ENCODE measurements at places on chromosomes 16 and 17. TPM values are rescaled to one million over a fixed set of nuclear protein-coding genes. Genes with fewer than 3 reads are reported as not detected.

Gene FAM83G
- 25.5 TPM for total RNA-seq

Gene PRSS21
- not detected for total RNA-seq

DNA sequence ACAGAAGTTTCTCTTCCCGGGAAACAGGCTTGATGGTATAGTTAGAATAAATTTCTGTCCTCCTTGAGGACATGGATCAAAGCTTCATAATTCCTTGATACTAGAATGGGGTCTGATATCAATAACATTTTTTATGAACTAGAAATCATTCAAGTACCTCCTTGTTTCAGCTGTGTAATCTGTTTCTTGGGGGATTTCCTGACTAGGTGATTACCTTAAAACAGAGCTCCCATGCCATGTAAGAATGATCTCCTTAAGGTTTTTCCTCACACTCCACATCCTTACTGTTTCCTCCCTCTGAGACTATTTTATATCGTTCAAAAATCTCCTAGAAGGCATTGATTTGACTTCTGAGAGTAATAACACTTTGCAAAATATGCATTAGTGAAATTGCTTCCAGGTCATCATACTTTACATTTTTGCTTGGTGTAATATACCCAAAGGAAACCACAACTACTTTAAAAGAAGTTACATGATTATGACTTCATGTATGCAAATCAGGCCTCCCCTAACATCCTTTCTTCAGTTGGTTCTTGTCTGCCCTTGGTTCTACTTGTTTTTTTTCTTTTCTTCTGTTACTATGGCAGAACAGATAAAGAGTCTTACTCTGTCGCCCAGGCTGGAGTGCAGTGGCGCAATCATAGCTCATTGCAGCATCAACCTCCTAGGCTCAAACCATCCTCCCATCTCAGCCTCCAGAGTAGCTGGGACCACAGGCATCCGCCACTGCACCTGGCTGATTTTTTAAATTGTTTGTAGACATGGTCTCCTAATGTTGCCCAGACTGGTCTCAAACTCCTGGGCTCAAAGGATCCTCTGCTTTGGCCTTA lies 388.8 kb downstream of the ZFHX3 start:
- no peak for DNase-seq
- no peaks in the 10 kb centered on the region for H3K36me3 ChIP-seq
- no peaks in the 10 kb centered on the region for H3K27me3 ChIP-seq
- no peak overlapping the region for H3K4me3 ChIP-seq
- H3K4me1 ChIP-seq, result no peaks in the 10 kb centered on the region

DNA sequence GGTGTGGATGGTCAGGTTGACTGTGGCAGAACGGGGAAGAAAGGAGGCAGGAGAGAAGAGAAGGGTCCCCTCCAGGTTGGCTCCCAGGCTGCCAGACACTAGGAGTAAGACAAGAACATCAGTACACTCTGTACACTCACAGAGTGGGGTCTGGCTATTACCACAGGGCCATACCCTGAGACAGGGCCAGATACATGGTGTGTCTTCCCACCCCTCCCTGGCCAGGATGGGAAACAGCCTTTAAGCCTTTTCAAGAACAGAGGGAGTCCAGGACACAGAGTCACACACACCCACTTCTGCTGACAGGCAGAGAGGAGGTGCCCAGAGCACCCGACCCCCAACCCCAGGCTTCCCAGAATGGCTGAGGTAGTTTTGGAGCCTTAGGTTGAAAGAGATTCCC lies 99.4 kb downstream of the LITAF start:
- no peak overlapping the region for H3K27ac ChIP-seq
- H3K36me3 ChIP-seq, result no peaks in the 10 kb centered on the region
- DNase-seq, result no peak
- H3K4me1 ChIP-seq, result no peaks in the 10 kb centered on the region
- H3K4me3 ChIP-seq, result no peak overlapping the region

Gene CES1
- not detected for total RNA-seq

- no peak for DNase-seq
- peak overlapping the region; percentile 66 for H3K27ac ChIP-seq
- no peak overlapping the region for H3K4me3 ChIP-seq
- no peaks in the 10 kb centered on the region for H3K4me1 ChIP-seq
- no peaks in the 10 kb centered on the region for H3K27me3 ChIP-seq
- no peaks in the 10 kb centered on the region for H3K36me3 ChIP-seq
These were observed 192.5 kb downstream of the ZNF423 start for GRCh38 chr16:49663081-49664065.

- no peak overlapping the region for H3K4me3 ChIP-seq
- H3K27ac ChIP-seq, result no peak overlapping the region
- no peaks in the 10 kb centered on the region for H3K36me3 ChIP-seq
- H3K4me1 ChIP-seq, result peaks cover 7% of the 10 kb centered on the region
These were observed 92.2 kb upstream of the CIBAR2 start for GRCh38 chr16:85204242-85205010.

DNA sequence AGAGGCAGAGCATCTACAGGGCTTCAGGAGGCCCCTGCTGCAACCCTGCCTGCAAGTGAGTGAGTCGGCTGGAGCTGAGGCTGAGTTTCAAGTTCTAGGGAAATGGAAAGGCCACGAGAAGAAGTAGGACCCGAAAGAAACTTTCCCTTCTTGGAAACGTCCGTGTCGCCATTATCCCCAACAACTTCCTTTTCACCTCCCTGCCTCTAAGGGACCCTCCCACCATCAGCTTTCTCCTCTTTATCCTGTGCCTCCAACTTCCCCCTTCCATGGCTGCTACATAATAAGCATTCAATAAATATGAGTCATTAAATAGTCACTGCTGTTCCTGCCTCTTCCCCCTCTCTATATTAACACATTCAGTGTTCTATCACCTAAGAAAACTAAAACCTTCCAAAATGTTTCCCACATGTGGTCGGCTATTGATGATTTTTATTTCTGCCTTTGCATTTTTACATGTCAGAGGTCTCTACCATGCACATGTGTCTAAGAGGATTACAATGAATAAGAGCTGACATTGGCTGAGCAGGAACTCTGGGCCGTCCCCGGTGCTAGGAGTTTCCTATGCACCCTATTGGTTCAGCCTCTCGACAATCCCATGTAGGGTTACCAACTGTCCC lies 115.9 kb upstream of the TNRC6C start:
- no peaks in the 10 kb centered on the region for H3K27me3 ChIP-seq
- H3K4me3 ChIP-seq, result no peak overlapping the region
- H3K36me3 ChIP-seq, result no peaks in the 10 kb centered on the region
- no peaks in the 10 kb centered on the region for H3K4me1 ChIP-seq
- no peak for DNase-seq

All from endodermal cell (in vitro differentiated cells).